GM04503 (cell line): ENCODE measurements at places on chromosomes 3 and 15.

DNA sequence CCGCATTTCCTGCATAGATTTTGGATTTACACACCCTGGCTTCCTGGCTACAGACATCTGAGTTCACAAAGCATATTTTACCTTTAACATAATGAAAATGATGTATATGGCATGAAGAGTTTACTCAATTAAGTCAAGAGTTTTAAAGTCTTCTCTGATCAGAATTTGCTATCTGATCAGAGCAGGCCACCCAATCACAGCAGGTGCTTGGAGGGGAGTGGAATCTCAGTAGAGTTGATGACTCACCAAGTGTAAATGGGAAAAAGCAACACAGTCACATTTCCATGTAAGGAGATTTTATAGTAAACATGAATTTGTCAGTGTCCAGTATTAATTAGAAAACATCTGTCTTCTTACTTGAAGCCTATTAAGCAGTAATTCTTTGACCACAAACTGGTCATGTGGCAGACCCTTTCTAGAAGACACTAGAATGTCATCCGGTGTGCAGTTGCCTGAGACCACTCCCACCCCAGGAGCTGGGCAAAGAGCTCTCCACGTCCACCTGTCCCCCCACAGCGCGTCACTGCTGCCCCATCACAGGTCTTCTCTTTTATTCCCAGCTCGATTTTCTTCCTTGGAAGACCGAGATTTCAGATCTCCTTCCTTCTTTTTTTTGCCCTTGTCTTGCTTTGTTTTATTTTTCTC, 10.8 kb downstream of the MESD start:
- no peak for DNase-seq

DNA sequence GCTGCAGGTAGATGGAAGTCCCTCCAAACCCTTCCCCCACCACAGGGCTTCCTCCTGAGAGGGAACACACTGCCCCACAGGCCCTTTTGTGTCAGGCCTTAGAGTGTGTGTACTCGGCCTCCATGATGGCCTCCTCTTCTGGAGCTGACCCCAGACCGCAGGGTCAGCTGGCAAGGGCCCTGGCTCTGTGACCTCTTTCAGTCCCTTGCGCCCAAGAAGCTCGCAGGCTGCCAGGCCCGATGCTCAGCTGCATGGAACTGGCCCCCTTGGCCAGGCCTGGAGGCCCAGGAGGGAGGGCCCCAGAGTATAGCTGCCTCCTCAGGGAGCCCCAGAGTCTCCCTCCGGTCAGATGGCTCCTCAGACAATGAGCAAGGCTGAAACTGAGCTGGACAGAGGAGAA, 23.4 kb upstream of the ANKDD1A start:
- DNase-seq = no peak

DNA sequence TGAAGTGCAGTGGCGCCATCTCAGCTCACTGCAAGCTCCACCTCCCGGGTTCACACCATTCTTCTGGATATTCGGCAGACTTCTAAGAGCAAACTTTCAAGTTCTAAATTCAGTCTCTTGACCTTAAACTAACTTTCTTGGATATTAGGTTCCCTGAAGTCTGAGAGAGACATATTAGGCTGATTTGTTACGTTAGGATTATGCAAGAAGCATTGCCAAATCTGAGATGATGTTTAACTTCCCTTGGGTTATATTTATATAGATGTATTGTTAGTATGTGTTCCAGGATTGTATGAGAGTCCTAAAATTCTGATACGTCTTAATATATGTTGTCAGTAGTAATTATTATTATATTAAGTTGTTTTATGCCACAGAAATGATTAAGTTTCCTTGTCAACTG, 80.1 kb downstream of the SLC6A1 start:
- DNase-seq = no peak

GRCh38 chr3:64972793-64973192, 285.0 kb upstream of the ADAMTS9 start:
- no peak for DNase-seq

GRCh38 chr15:40891810-40892446, 2.3 kb upstream of the VPS18 start:
- DNase-seq = no peak

- no peak for DNase-seq
These were observed 1111.2 kb downstream of the TUSC7 start for GRCh38 chr3:117820658-117821299.

DNA sequence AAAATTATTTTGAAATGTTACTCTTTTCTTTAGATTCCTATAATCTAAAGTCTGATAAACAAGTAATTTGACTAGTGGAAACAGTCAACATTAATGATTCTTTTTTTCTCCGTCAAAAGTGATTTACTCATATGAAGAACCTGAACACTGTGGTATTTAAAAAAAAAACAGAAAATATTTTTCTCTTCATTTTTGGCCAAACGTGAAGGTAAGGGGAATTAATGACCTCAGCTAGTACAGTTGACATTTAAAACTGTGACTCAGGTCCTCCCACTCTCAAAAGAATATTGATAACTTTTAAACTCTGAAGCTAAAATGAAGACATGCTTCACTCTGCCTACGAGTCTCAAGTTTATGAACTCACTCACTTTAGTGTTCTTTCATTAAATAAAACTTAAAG, 34.5 kb downstream of the TIGIT start:
- no peak for DNase-seq

DNA sequence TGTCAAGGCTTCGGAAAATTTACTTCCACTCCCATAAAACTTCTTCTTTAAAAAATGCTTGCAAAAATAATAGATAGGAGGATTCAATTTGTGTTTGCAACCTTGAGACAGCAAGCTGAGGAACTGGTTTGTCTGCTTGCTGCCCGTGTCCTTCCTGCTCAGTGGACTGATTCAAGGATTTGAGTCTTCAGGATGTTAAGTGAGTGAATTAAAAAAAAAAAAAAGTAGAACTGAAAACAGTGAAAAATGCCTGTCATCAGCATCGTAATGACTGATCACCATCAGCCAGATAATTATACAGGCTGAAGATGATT, 453.7 kb downstream of the FGF12 start:
- no peak for DNase-seq

- DNase-seq = no peak
These were observed 159.8 kb upstream of the PPP2R3A start for GRCh38 chr3:135805752-135806151.

- no peak for DNase-seq
These were observed 51.5 kb upstream of the SLCO2A1 start for GRCh38 chr3:134081211-134081610.

GRCh38 chr3:176795891-176796290, 401.4 kb downstream of the TBL1XR1 start:
- DNase-seq = no peak

DNA sequence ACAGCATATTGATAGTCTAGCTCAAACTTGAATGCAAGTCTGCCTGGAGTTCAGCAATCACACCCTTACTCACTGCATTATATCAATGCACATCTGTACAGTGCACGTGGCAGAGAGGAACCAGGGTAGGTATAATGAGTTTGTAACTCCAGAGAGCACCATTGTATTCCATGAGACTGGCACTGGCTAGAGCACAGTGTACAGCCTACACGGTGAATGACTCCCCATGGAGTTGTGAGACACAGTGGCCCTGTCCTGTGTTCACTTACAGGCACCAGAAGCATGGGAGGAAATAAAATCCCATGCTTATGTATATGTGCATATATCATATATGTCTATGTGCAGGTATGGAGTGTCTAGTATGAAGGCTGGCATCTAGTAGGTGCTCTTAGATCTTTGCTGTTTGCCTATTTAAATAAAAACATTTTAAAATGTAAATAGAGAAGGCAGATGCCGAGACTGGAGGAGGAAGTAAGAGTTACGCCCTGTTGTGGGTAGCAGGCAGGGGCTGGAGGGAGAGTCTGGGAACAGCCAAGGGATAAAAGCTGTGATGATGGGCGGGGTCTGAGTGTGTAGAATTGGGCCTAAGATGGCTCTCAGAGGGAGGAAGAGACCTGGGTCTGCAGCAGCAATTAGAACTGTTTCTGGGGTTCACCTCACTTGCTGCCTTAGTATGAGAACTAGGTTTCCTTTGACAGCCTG, 360.7 kb upstream of the ICE2 start:
- no peak for DNase-seq

DNA sequence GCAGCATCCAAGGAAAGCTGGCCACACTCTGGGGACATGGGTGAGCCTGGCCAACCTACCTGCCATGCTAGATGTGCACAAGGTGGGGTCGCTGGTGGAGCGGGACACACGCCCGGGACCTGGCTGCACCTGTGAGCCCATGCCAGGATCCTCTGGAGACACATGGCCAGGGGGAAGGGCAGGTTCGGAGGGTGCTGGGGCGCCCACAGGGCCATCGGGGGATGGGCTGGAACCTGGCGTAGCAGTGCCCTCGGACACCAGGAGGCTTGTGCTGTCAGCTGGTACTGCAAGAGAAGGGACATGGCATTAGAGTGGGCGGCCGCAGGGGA, 143.4 kb downstream of the NSMCE3 start:
- DNase-seq = no peak

DNA sequence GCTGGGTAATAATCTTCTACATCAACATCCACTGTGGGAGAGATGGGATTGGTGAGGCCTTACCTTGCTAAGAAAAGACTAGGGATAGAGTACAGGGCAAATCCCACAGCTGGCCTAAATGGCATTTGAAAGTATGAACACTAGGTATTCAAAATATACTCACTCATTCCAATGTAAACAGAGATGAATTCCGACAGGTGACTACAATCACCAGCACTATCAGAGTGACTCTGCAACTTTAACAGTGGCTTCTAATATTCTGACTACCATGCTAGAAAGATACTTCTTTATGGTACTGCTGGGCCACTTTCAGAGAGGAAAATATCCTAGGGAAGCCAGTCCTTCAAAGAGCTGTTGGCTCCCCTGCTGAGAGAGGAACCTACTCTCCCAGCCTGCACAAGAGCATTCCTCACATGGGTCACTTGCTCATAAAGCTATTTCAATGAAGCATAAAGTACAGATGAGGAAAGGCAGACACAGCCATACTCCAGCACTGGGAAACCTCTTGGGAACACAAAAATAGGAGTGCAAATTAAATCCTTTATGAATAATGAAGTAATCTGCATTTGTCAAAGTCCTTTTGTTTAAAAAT, 21.5 kb upstream of the MAN2C1 start:
- no peak for DNase-seq

DNA sequence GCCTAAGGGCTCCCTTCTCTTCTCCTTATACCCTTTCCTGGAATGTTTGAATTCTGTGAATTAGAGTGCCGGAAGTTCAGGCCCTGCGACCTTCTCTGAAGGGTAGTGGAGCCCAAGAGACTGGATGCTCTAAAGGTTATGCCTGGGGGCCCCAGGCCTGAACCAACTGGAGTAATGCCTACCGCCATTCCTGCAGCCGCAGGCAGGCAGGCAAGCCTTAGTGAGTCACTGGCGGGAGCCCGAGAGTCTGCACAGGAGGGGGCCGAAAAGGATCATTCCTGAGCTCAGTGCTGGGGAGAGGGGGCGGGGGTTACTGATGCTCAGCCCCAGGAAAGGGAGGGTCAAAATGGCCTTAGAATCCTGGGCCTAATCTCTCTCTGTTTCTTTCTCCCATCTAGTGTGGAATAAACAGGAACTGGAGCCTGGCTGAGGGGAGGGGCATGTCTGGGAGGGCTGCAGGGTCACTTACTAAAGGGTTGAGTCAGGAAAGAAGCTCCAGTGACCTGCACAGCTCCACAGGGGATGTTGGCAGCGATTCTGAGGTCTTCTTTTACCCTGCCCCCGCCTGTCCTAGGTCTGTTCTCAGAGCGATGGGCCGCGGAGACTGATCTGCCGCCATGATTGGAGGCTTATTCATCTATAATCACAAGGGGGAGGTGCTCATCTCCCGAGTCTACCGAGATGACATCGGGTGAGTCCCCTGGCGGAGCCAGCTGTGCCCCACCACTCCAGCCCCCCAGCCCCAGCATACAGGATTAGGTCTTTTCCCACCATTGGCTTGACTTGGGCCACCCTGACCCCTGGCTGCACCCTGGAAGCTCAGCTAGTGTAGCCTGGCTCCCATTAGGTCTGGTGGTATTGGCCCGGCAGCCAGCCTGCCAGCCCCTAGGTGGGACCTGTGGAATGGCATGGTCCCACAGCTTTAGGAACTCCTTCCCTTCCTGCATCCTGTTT, 2.0 kb downstream of the AP2M1 start:
- DNase-seq = peak; percentile 86

GRCh38 chr3:192636517-192637444, 90.6 kb downstream of the FGF12 start:
- no peak for DNase-seq

DNA sequence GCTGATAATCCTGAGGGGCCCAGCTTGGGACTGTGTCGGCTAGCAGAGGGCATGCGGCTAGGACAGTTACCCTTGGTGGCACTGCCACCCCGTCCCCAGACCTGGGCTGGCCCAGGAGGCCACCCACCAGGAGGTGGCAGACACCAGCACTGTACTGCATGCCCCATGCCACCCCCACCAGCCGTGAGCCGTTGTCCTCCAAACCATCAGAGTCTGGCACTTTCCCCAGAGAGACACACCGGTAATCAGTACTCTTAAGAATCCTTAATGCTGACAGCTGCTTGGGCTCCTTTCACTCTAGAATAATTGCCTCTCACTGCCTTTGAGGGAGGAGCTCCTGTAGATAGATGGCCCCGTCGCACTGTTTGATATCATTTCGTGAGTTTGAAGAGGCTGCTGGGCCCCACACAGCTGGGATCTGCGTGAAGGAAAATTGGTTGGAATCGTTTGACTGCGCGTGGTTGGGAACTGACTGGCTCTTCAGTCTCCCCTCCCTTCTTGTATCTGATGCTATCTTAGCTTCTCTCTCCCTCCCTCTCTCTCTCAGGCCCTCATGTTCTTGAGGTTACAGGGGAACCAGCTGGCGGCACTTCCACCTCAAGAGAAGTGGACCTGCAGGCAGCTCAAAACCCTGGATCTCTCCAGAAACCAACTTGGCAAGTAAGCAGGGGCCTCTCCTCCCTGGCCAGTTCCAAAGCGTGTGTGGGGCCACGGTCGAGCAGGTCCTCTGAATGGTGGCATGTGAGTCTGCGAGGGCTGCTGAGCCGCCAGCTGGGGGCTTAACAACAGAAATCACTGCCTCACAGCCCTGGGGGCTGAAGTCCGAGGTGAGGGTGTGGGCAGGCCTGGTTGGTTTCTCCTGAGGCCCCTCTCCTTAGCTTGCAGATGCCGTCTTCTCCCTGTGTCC, 94.9 kb downstream of the LRRK1 start:
- DNase-seq = no peak

DNA sequence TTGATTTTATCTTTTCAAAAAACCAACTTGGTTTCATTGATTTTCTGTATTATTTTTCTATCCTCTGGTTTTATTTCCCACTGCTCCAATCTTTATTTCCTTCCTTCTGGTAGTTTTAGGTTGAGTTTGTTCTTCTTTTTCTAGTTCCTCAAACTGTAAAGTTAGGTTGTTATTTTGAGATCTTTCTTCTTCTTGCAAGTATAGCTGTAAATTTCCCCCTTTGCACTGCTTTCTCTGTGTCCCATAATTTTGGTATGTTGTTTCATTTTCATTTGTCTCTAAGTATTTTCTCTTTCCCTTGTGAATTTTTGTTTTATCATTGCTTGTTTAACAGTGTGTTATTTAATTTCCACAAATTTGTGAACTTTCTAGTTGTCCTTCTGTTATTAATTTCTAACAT, 120.0 kb downstream of the PLD1 start:
- DNase-seq = no peak

GRCh38 chr3:141881702-141882101, 5.3 kb downstream of the ATP1B3 start:
- no peak for DNase-seq
